ENCODE measurements at places on chromosomes 1 and 21.

DNA sequence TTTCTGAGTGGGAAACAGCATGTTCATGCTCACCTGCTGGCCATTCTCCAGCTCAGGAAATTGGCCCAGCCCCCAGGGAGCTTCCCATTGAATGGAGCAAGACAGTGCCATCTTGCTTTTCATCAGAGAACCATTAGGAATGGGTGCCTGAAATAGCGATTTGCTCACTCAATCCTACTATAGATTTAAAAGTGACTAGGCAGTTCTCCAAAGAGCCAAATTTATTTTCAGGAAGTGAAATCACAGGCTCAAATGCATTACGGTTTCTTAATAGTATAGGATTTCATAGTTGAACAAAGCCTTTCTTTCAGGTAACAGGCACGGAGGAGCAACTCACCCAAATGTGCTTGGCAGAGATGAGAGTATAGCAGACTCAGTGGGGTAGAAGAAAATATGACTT, 272.1 kb downstream of the GRIK1 start:
- no peak for DNase-seq

DNA sequence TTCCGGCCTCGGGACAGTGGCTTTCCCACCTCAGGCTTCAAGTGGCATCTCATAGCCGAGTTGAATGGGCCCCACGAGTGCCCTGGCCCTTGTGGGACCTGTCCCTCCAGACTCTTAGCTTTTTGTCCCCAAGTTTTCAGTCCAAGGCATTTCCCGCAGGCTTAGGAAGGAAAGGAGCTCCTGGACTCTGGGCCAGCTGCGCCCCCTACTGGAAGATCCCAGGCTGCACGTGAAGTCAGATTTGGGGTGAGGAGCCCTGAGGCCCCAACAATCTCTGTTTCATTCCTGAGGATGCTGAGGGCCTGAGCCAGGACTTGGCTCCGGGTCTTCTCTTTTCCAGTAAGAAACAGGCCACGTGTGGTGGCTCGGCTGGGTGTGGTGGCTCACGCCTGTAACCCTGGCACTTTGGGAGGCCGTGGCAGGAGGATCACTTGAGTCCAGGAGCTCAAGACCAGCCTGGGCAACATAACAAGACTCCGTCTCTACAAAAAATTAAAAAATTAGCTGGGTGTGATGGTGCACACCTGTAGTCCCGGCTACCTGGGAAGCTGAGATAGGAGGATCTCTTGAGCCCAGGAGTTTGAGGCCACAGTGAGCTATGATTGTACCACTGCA, 67.4 kb downstream of the ARHGEF10L start:
- DNase-seq = no peak

DNA sequence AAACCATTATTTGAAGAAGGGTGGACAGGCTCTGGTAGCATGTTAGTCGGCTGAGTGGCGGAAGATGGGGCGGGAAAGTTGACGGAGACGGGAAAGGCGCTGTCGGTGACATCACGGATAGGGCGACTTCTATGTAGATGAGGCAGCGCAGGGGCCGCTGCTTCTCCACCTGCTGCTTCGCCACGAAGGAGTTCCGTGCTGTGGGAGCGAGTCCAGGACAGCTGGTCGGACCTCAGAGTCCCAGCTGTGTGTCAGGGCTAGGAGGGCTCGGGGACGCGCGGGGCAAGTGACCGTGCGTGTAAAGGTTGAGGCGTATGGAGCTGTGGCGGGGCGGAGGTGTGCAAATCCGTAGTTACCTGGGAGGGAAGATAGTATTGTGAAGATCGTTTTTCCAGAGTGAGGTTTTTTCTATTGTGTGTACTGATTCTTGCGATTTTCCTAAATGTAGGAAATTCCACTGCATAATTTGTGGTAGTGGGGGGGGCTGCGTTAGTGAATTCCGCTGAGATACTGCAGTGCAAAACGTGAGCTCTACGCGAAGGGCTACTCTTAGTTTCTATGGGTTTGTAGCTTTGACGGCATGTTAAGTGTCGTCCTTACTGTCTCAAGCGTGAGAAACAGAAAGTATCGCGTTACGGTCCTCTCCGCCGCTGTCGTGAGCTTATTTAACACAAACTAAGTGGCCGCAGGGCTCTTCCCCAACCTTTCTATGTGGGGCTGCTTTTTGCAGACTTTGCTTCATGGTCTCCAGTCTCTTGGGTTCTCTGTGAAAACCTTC, 111.2 kb upstream of the NBPF11 start:
- DNase-seq = peak; percentile 32

DNA sequence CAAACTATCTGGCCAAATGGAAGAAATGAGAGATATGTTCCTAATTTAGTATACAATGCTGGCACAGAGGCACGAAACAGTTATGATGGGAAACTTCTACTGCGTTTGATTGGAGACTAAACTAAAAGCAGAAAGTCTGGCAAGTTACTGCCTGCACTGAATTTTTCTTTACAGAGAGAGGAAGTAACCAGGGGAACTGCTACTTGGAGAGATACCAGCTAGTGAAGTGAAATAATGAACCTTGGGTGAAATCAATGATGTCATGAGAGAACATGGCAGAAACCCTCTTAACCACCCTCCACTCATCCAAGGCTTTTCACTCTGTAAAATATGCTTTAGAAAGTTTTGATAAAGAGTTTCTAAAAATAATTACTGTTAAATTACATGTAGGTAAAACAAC, 29.3 kb downstream of the NIBAN1 start:
- no peak for DNase-seq

DNA sequence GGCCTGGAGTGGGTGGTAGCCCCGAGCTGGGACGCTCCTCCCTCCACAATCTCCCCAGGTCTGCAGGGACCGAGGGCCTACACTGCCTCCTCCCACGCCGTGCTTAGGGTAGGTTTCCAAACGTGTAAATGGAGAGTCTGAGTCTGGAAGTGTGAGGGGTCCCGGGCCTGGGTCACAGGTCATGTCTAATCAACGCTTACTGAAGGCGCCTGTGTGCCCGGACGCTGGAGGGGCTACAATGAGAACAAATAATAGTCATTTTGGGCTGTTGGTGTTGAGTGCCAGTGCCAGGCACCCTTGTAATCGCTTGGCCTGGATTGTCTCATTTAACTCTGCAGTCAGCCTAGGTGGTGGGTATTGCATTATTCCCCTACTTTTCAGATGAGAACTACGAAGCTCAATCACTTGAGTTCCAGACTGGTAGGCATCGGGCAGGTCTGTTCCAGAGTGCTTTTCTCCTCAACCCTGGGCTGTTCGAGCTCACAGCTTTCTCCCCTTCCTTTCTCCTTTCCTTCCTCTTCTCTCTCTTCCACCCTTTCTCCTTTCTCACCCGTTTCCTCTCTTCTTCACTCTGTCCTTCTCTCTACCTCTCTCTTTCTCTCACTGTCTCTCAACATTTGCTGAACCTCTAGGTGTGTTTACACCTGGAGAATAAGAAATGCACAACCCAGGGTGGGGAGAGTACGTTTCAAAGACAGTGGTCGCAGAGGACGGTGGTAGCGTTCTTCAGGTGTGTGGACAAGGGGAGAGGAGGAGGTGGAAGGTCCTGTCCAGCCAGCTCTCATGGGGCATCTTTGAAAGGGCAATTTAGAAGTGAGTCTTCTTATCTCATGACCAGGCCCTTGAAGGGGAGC, 883 bp downstream of the SLC66A1 start:
- no peak for DNase-seq

DNA sequence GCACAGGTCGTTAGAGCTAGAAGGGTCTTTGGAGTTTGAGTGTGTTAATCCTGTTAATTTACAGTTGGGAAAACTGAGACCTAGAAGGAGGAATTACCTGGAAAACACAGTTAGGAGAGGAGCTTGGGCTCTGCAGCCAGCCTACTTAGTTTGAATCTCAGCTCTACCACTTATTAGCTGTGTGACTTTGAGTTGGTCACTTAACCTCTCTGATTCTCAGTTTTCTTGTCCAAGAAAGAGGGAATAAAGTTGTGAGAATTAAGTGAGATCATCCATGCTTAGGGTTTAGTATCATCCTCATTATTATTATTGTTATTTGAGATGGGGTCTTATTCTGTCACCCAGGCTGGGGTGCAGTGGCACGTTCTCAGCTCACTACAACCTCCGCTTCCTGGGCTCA, 5.4 kb upstream of the HTR1D start:
- no peak for DNase-seq

DNA sequence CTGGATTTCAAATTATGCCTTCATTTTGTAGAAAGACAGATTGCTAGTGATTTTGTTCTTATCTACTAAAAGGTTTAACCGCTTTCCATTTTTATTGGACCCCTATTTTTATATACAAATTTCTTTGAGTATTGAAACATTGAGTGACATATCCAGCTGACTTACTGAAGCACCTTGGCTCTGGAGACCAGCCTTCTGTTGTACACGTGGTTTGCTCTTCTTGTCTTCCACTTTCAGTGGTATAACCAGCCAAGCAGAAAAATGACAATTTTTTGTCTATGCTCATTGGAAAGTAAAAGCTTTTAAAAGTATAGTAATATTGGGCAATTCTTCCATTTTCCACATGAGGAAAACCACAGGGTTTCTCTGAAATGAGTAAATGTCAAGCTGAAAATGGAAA, 4.4 kb downstream of the F13B start:
- DNase-seq = no peak

DNA sequence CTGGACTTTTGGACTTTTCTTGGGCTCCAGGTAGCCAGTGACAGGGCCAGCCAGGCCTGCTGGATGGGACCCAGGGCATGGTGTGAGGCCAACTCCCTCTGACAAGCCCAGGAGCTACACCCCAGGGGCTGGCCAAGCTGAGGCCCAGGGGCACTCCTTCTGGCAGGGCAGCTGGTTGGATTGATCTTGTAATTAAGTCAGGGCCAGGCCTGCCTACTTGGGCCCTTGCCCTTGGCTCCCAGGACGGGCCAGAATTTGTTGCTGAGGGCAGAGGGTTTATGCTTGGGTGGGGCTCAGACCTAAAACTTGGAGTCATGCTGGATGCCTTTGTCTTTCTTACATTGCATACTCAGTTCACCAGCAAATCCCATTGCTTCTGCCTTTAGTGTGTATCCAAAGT, 20.7 kb downstream of the KCNA2 start:
- DNase-seq = no peak

- no peak for DNase-seq
Measured at GRCh38 chr1:87872692-87873091, 544.0 kb downstream of the LMO4 start.

DNA sequence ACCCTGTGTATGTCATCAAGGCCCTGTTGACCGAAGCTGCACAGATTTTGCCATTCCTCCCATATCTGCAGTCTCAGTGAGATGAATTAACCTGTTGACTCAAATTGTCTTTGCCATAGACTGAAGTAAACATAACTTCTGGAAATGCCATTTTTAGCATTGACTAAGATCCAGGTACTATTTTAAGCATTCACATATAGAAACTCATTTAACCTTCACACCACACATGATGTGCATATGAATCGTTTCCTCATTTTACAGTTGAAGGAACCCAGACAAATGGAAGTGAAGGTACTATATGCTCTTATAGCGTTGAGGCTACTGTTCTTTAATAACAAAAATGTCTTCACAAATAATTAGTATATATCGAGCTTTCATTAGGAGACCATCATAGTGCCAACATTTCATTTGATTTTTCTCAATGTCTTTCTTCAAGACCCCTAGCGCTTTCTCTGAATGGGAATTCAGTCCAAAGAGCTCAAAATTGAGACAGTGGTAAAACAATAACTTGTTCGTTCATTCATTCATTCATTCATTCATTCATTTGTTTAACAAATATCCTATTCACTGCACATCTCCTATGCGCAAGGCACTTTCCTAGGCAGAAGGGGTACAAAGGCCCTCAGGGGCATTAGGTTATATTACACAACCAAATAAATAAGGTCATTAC, 444.7 kb downstream of the ADGRL2 start:
- DNase-seq = no peak

- DNase-seq = no peak
Measured at GRCh38 chr21:45913886-45914285, 67.7 kb upstream of the COL6A1 start.

- DNase-seq = no peak
Measured at GRCh38 chr1:201500670-201501120, 6.2 kb downstream of the CSRP1 start.

GRCh38 chr1:110519125-110519810, at the start of gene KCNA10:
Gene KCNA10 (minus strand): TSS chr1:110519175. CDS start chr1:110518787, 388 bp downstream.
- DNase-seq = no peak

- no peak for DNase-seq
Measured at GRCh38 chr1:203028784-203029553, 2.7 kb downstream of the PPFIA4 start.

DNA sequence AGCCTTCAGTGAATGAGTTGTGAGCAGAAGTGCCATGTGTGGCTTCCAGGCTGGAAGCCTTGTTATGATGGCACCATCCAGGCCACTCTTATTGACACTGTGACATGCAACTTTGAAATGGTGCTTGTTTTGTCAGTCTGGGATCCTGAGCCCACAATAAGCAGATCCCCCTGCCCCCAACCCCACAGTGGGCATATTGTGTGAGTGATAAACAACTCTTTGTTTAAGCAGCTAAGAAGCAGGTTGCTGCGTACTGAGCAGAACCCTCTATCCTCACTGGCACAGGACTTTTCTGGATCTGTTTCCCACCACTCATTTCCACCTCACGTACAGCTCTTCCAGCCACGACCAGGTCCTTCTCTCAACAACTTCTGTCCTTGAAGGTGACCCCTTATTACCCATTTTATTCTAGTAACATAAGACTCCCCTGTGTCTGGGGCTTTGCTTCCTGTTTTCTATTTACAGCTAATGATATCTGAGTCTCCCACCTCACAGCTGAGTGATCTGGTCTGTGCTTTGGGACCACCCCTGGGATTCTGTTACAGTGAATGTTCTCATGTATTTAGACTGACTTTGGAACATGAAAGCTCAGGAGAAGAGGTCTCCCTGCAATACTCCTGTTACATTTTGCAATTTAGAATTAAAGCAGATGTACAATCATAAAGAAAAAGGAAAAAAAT, 375.5 kb downstream of the PCP4 start:
- DNase-seq = no peak

- DNase-seq = no peak
Measured at GRCh38 chr1:23184212-23184934, 15.7 kb upstream of the LUZP1 start.

All from NCI-H1417 treated with DMSO at 0.1 percent for 48 hours (cell line).